ENCODE measurements at places on chromosomes 6 and 20. TPM values are rescaled to one million over a fixed set of nuclear protein-coding genes. Genes with fewer than 3 reads are reported as not detected.

- no peak for DNase-seq
Measured at GRCh38 chr6:160122744-160123143, 1.1 kb downstream of the SLC22A1 start.

The MTFR2 gene
- total RNA-seq, result 1.2 TPM

The TPD52L1 gene
- total RNA-seq, result 0.70 TPM

DNA sequence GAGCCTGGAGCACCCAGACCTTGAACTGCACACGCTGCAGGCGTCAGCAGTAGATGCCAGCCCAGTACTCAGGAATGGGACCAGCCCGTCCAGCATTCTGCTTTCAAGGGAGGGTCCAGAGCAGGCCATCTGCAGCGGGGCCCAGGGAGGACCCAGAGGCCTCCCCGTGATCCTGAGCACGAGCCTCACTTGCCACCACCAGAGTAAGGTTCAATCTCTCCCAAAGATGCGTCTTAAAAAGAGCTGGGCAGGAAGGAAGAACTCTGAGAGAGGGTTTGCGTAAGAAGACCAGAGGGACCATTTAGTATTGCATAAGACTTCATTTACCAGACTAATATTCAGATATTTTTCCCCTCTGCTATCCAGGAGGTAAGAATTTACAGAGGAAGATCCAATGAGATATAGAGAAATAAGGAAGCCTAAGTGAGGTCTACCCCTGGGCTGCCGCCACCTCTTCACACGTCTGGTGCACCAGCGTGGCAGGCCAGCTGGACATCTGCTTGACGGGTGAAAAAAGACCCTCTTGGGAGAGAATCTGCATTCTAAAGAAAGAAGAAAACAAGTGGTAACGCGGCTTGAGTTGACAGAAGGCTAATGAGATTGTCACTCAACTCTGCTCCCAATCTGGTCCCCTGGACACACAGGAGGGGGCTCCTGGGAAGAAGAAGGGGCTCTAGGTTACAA lies 107.3 kb downstream of the PRND start:
- no peak for DNase-seq

GRCh38 chr20:58048096-58048702 lies 180.3 kb downstream of the ANKRD60 start:
- DNase-seq, result no peak

DNA sequence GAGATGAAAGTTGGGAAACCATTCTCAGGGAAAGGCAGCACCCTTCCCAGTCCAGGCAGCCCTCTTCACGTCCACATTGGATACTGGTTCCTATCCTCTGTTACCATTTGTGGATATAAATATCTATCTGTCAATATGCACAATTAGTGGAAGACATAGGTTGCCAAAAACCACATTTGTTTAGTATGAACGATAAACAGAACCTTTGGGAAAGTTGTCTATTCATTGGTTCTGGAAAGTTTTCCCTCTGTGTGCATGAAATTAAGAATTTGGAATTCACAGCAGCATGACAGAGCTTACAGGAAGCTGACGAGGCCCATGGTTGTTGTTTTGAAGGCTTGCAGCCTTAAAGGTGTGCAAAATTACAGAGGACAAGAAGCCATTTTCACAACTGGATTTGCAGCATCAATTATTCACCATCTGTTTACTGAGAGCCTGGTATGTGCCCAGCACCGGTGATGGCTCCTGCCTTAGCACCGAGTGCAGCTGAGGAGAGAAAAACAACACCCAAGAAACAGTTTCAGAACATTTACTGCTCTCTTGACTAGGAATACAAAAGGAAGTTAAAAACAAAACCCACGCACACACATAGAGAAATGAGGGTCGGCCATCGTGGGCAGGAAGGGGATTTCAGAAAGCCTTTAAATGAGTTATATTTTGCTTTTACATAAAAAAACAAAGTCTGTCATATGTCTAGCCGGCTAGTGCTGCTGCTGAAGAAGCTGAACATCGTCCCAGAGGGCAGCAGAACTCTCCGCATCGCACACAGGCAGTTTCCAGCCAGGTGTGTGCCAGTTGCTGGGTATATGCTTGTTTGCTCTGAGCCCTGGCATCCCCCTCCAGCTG lies 319.6 kb downstream of the FARS2 start:
- DNase-seq, result no peak

DNA sequence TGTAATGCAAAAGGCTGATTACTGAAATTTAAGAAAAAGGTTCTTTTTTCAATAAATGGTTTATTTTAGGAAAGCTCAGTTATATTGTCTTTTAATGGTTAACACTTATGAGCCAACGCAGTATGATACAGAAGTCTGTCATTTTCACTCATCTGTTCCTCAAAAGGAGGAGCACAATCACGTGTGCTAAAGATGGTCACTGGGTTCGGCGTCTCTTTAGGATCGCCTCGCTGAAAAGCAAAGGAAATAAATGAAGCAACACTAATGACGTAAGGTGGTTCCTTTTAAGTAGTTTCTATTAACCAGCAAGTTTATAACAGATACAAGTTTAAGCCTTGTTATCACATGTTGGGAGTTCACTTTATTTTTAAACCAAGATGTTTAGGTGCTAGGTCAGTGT lies 125.7 kb downstream of the MAP3K4 start:
- no peak for DNase-seq

DNA sequence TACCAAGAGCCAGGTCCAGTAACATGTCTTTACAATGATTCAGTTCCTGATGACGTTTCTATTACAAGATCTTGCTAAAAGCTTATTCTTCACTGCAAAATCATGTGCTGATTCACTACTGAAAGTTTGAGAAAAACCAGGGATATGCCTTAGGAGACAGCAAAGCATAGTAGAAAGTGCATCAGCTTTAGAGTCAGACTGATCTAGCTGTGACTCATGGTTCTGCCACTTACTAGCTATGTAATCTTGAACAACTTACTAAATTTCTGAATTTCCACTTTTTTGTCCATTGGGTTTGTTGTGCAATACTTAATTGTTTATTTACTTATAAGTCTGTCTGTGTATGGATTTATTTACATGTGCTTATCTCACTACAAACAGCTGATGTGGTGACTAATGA lies 198.5 kb upstream of the RSPO3 start:
- no peak for DNase-seq

- DNase-seq, result no peak
Measured at GRCh38 chr20:32052090-32052777, at the start of gene HCK. HCK (plus strand) TSS chr20:32052242.

The NKAIN4 gene
- not detected for total RNA-seq

The FAM217A gene
- total RNA-seq, result not detected

The SLC22A23 gene
- 12.6 TPM for total RNA-seq

The C6orf89 gene
- total RNA-seq, result 57.9 TPM

The PRDM1 gene
- total RNA-seq, result 108 TPM

The ERVFRD-1 gene
- not detected for total RNA-seq

The KIF16B gene
- total RNA-seq, result 10.2 TPM

The POM121L2 gene
- not detected for total RNA-seq

Data from T-cell (primary cell).